WTC11 (cell line): ENCODE measurements at places on chromosomes 7 and 10.

- no peak for DNase-seq
These were observed 66.5 kb downstream of the ADD3 start for GRCh38 chr10:110074298-110074697.

- no peak for DNase-seq
These were observed 154.6 kb upstream of the POT1 start for GRCh38 chr7:125084196-125084595.

DNA sequence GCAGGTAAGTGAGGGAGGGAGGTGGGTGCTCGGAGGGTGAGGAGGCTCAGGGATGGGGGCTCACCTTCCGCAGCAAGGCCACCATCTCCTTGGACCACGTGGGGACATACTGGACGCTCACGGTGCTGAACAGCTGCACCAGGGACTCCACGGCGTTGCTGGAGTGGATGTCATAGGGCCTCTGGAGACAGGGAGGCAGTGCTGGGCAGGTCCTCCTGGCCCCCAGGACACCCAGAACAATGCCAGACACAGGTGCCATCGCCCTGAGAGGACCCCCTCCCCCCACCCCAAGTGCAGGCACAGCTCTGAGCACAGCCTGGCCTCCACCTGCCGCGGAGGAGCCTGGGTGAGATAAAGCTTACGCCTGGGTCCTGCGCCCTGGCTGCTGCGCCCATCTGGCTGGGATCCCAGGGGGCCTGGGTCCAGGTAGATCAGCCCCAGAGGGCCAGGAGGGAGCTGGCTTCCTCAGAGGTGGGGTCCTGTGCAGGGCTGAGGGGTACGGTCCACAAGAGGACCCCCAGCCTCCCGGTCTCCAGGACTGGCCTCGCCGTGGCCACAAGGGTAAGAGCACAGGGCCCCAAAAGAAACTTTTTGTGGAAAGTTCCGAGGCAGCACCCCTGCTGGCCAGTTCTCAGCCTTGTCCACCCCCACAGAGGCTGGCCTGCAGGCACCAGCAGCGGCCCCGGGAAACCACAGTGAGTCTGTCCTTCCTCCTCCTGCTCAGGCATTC lies 37.8 kb downstream of the DPYSL4 start:
- DNase-seq, result no peak

DNA sequence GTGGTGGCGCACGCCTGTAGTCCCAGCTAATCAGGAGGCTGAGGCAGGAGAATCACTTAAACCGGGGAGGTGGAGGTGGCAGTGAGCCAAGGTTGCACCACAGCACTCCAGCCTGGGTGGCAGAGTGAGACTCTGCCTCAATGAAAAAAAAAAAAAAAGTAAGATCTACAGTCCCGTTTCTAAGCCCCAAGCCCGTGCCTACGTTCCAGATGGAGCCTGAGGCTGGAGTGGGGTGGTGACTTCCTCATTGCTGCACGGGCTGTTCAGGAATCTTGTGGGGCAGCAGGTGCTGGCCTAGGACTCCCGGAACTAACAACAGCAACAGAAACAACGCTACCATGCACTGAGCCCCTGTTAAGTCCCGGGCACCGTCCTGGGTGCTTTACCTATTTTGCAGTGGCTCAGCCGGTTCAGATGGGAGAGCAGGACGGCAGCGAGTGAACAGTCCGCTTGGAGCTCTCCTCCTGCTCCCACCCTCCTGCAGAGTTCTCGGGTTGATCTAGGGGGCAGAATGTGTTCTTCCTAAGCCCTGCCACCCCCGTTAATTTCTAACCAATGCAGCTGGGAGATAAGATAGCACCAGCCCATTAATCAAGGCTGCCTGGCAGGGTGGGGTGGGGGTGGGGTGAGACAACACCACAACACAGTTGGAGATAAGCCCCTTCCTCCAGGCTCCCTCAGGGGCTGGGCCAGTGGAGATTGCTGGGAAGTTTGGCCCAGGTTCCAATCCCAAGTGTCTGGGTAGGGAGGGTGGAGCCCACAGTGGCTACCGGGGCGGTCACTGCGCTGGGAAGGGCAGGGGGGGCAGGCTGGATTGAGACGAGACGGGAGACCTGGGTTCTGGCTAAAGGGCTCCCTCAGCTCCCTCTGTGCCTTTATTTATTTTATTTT lies 17.0 kb upstream of the SFRP5 start:
- DNase-seq, result no peak
